ENCODE measurements at places on chromosomes 12 and 14.

- no peak for DNase-seq
Observed at GRCh38 chr12:80299976-80300375, 144.1 kb upstream of the PTPRQ start.

DNA sequence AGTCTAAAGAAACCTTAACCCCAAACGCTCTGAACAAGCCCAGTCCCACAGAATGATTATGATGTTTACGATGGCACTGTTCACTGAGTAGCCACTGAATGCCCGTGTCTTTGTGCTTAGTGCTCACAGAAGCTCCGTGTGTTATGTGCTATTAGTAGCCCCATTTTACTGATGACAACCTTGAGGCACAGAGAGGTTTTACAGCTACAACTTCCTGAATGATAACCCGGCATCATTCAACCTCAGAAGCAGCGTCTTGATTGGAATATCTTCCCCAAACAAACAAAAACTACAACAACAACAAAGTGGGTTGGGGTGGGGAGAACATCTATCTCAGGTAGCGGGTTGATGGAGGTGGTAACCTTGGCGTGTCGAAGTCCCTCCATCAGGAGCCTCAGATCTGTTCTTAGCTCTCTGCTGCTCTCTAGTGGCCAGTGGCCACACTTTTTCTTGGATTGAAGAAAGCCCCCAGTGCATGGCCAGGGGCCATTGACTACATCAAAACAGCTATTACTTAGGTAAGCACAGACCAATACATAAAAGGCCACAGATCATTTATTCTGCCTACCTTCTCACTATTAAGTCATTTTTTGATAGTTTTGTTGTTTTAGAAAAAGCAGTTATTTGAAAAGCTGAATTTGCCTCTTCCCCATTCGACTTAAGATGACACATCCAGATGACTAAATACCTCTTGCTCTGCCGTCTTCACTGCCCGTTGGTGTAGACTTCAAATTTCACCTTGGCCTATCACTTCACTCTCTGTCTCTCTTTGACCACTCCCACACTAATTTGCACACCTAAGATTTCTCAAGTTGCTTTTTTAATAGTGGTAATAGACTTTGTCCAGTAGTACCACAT lies 376.9 kb downstream of the GALC start:
- DNase-seq: peak; percentile 80

GRCh38 chr14:67564236-67564635 lies 31.1 kb downstream of the PLEKHH1 start:
- no peak for DNase-seq

GRCh38 chr14:67778792-67779191 lies 37.6 kb downstream of the ZFYVE26 start:
- DNase-seq: no peak

DNA sequence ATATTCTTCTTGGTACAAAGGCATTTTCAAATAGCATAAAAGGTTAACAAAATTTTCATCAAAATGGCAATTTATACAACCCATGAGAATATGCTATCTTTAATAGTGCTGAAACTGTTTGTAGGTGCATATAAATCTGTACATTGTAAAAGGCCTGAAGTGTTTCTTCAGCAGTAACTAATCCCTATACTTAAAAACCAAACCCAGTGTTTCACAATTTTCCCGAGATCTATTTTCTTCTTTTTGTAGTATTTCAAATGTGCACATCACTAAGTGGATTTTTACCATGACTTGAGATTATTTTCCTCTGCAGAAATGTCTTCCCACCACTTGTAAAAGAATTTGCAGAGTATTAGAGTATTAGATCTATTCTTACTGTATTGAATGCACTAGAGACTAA lies 76.5 kb downstream of the FERMT2 start:
- DNase-seq: no peak

- peak; percentile 47 for DNase-seq
Observed at GRCh38 chr12:105882404-105882803, 256.4 kb downstream of the NUAK1 start.

DNA sequence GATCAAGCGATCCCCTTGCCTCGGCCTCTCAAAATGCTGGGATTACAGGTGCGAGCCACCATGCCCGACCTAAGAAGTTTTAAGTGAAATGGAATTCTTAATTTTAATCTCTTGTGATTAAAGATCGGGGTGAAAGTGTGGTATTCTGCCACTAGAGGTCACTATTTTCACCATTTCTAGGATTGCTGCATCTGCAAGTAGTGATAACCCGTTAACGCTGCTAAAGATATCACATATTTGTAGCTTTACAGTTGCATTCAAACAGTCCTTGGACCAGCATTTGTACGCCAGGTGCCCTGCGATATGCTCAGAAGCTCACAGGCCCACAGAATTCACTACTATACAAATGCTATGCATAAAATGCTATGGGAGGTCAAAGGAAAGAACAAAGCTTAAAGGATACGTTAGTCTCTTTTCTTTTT lies 19.3 kb downstream of the CCDC62 start:
- peak; percentile 74 for DNase-seq

- DNase-seq: no peak
Observed at GRCh38 chr14:68195126-68195525, 375.5 kb downstream of the RAD51B start.

DNA sequence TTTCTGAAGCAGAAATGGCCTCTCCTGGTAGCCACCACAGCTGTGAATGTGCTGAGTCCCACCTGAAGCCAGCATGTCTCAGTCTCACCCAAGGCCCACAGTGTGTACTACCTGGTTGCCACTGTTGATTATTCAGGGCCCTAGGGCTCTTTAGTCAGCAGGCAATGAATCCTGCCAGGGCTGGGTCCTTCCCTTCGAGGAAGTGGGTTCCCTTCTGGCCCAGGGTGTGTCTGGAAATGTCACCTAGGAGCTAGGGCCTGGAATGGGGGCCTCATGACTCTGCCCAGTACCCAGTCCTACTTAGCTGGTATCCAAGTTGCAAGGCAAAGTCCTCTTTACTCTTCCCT lies 207.4 kb downstream of the SYNE2 start:
- DNase-seq: no peak

DNA sequence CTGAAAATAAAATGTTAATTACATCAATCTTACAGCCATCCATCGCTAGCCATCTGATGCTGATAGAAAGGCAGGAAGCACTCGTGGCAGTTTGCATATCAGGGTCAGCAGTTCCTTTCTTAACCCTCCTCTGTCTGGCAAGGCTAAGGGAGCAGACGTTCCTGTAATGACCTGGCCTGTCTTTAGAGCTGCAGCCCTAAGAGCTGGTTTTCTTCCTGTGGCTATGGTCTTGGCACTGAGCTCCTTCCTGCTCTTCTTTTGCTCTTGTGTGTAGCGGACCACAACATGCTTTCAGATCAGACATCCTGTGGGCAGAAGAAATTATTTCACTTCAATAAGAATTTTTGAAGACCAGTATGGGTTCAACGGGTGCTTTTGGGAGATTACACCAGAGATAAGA lies 170.4 kb downstream of the DAD1 start:
- DNase-seq: no peak

- DNase-seq: peak; percentile 42
Observed at GRCh38 chr14:85534458-85535293, 4.7 kb downstream of the FLRT2 start.

DNA sequence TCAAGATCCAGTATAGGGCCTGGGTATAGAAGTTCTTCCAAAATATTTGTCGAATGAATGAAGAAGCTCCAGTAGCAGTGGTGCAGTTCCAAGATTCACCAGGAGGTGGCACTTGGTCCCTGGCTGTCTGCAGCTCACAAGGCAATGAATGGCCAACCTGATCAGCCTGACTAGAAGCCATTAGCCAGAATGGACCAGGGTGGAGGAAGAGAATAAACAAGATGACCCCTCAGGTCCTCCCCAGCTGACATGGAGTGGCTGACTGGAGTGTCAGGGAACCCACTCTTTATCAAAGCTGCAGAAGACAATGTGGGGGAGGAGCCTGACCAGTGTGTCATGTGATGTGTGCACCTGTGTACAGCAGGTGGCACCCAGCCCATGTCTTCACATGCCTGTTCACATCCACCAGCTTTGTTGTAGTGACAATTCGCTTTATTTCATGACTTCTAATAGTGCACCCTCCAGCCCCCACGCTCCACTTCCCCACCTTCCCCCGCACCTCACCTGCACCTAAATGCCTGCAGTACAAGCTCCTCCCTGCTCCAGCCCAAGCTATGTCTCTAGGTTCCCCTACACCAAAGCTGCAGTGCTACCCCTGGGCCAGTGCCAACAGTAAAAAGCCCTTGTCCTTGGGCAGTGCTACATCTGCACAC lies 3.0 kb downstream of the LTBP2 start:
- DNase-seq: peak; percentile 93

- no peak for DNase-seq
Observed at GRCh38 chr14:96792003-96792402, 5.2 kb upstream of the VRK1 start.

DNA sequence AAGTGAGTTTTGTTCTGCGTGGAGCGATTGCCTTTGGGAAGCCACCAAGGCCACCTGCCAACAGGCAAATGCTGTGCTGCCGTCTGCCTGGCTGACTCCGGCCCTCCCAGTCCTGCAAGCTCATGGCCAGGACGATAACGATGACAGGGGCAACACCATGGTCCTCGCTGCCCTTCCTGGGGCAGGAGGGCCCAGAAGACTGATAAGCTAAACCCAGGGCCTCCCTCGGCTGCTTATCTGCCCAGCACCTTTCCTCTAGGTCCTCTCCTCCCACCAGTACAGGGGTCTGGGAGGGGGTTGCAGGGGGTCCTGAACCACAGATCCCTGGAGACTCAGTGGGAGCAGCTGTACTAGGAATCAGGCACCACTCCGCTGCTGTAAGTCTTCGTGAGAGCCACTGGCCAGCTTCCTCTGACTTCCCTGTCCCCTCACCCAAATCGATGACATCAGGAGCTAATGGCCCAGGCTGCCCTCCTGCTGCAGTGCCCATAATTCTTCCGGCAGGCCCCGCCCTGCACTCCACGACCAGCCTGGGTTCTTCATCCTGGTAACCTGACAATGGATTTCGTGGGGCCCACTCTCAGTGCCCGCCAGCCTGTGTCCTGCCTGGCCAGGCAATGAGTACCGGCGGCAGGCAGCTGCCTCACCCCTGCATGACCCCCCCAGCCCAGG lies 5.1 kb downstream of the ANKRD9 start:
- no peak for DNase-seq

GRCh38 chr14:77547512-77548180 lies 49.0 kb upstream of the ISM2 start:
- no peak for DNase-seq

DNA sequence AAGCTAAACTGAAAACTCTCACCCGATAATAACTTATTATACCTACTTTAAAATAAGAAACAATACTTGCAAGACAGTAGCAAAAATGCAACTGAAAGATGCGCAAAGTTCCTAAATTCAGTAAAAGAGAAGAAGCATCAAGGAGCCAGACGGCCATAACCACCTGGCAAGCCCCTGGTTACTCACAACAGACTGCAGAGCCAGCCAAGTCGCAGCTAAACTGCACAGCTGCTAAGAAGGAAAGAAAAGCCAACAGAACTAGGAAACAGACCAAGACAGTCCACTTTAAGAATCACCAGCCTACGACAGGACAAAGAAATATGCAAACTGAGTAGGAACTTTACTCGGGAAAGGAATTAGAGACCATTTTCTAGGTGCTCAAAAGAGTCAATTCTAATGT lies 127.9 kb downstream of the TMTC1 start:
- peak; percentile 27 for DNase-seq

DNA sequence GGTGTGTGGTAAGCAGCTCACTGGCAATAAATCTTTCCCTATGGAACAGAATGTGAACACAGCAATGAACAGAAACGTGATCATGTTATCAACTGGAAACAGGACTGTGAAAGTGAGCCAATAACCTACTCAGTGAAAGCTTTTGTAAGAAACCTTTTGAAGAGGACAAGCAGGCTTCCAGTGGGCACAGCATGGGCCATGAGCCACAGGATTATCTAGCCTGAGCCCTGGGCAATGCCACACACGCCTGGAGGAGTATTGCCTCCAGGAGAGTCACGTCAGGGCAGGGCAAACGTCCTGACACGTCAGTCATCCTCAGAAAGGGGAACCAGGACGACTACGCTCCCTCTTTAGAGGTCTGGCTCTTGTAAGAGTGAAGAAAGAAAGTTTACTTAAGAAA lies 32.3 kb downstream of the NRDE2 start:
- no peak for DNase-seq

GRCh38 chr14:84064316-84065125 lies 1465.4 kb upstream of the FLRT2 start:
- no peak for DNase-seq

DNA sequence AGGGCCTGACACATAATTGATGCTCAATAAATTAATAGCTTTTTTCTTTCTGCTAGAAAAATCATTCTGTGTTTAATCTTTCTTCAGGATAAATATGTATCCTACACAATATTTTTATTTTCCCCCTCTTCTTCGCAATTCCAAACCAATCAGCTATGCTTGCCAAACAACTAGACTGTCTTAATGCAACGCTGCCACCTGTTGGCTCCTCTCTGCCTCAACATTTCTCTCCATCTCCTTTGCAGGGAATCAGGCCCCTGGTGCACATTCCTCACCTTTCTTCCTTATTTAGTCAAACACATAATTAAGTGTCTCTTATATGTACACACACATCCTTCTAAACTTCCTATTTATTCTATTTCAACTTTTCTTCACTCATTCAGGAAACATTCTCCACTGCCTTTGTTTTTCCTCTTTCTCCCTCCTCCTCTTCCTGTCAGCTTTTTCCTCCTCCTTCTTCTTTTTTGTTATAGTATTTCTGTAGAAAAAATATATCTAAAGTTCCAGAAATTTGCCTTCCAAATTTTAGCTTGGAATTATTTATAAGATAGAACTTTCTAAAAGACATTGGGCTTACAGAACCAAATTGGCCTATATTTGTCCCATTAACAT lies 406.0 kb downstream of the PRKD1 start:
- peak; percentile 18 for DNase-seq

DNA sequence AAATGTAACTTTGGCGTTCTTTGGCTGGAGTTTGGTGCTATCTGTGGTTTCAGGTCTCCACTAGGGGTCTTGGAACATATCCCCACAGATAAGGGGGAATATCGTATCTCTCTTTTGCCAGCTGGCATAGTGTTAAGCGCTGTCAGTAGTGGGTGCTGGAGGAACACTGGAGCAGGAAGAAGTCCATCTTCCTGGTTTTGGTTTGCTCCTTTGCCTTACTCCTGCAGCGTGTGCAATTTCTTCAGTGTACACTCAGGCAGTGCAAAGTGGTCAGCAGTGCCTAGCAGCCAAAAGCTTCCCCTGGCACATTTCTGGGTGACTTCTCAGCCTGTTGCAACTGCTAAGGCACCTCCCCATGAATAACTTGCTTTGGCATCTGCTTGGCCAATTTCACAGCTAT lies 11.7 kb upstream of the RIPK3 start:
- peak; percentile 63 for DNase-seq

GRCh38 chr12:122035292-122035691 lies 13.6 kb downstream of the BCL7A start:
- no peak for DNase-seq

DNA sequence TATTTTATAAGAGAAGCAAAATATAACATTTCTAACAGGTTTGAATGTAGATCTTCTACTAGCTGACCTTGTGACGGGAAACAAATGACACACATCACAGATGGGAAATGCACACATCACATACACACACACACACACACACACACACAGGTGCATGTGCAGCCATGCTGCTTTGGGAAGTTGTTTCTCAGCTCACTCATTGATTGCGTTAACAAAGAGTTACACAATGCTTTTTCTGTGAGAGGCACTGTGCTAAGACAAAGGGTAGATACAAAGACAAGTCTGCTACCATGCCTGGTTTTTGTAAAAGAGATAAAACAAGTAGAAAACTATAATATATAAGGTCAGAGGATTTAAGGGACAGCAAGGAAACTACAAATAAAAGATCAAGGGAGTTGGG lies 1.3 kb upstream of the NR1H4 start:
- DNase-seq: peak; percentile 31

GRCh38 chr14:60650373-60650961 lies 1.2 kb upstream of the SIX1 start:
- no peak for DNase-seq

- no peak for DNase-seq
Observed at GRCh38 chr14:90109858-90110257, 48.1 kb downstream of the KCNK13 start.
